ENCODE measurements at places on chromosomes 2 and 18. TPM values are rescaled to one million over a fixed set of nuclear protein-coding genes. Genes with fewer than 3 reads are reported as not detected.

DNA sequence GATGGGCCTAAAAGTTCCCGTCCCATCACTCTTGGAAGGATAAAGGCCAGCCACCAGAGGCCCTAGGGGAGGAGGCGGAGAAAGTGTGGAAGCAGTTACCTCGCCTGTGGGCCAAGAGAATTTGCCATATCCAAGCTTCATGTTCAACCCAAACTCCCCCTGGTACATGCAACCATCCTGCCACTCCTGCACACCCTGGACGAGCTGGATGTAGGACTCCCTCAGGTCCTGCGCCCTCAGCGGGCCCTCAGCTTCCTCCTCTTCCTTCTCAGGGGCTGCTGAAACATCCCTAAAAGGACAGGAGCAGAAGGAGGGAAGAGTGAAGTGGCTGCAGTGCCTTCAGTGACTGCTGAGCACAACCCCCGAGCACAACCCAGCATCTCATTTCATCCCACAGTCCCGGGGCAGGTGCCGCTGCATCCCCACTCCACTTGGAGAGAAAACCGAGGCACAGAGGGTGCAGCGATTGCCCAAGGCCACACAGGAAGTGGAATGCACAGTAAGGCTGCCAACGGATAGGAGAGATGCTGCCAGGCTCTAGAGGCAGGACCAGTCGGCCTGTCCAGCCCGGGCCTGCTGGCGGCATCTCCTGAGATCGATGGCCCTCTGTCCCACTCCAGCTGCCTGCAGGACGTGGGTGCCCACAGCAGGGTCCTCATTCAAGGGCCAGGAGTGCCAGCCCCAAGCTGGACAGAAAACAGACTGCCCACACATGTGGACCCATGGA, 2.9 kb downstream of the ANKMY1 start:
- DNase-seq = no peak

Gene UPP2
- not detected for total RNA-seq

GRCh38 chr18:8786483-8787370, 81.4 kb downstream of the MTCL1 start:
- DNase-seq = no peak

DNA sequence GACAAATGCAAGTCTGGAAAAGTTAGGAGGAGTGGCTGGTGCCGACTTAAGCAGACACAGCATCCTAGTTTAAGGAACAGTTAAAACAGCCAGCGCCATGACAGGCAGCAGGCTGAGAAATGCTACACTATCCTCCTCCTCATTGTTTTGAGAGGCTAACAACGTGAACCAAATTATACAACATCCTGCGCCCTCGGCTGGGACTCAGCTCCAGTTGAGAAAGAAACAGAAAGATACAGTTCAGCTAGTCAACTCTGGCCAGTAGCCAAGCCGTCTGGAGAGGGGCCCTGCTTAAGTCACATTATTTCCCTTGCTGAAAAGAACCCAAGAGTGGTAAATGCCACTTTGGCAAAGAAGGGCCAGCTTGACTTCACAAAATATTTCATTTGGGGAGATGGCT, 90.2 kb downstream of the BCL11A start:
- DNase-seq = peak; percentile 77

GRCh38 chr2:131014141-131014540, 79.1 kb downstream of the FAM168B start:
- DNase-seq = no peak

DNA sequence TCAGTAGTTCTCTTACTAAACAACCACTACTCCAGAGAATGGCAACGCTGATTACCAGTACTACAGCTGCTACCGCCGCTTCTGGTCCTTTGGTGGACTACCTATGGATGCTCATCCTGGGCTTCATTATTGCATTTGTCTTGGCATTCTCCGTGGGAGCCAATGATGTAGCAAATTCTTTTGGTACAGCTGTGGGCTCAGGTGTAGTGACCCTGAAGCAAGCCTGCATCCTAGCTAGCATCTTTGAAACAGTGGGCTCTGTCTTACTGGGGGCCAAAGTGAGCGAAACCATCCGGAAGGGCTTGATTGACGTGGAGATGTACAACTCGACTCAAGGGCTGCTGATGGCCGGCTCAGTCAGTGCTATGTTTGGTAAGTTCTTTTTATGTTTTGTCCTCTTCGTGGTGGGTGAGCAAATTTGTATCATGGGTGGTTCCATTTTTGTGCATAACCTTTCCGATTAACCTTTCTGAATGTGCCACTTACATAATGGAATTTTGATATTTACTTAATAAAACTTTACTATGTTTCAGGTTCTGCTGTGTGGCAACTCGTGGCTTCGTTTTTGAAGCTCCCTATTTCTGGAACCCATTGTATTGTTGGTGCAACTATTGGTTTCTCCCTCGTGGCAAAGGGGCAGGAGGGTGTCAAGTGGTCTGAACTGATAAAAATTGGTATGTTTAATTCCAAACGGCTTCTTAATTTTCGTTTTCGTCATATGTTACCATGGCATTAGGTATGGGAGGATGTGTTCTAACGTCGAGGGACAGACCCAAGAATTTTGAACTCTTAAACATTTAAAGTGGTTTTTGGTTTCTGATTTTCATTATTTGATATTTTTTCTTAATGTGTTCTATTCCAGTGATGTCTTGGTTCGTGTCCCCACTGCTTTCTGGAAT, 1.3 kb downstream of the SLC20A1 start:
- peak; percentile 33 for DNase-seq

Gene SELENOI
- 11.0 TPM for total RNA-seq

Gene SERPINB10
- not detected for total RNA-seq

DNA sequence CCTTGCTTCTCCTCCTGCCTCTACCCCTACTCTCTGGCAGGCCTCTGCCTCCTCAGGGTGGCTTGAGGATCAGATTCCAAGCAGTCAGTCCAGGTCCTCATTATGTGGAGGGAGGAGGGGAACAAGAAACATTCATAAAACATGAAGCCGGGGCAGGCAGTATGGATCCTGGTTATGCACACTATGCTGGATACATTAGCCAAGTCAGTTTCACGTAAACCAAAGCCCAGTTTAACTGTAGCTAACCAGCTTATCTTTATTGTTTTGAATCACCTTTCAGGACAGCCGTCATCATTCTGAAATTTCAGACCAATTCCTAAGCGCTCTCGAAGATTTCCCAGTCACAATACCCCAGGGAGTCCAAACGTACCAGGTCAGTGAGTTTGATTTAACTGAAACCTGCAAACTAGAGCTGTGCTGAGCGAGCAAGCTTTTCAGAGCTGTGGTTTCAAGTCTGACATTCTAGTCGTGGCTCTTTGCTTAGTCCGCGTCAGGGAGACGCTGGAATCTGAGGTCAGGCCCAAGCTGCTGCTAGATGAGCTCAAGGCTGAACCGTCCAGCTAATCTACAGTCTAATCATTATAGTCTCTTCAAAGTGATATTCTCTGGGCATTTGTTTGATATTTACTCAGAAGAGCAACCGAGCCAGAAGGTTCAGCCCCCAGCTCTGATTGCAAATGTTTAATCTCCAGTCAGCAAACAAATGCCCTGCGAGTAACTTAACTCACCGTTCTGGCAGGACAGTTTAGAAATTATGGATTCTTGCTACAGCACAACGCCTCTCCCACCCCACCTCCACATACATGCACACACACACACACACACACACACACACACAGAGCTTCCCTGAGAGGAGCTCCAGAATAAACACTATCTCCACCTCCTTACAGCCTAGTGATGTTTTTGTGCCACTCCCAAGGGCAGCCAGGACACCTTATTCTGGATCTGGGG, 63.8 kb upstream of the BZW1 start:
- no peak for DNase-seq

Gene ANKRD30BL
- not detected for total RNA-seq

Gene RND3
- total RNA-seq = 28.9 TPM

DNA sequence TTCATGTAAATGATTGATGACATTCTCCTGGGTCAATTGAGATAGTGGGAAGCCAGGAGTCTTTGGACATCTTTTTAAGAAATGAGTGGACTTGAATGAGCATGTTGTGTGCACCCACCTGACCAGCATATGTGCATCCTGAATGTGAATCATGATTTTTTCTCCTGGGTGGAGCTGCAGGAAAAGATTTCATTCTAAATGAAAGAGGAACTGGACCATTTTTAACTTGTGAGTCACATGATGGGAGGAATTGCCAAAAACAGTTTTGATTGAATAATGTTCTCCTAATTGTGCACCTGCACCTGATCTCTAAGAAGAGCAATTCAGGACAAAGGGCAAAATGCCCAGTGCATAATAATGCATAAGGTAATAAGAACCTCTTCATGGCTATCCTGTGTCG, 32.3 kb downstream of the COPS8 start:
- DNase-seq = no peak

DNA sequence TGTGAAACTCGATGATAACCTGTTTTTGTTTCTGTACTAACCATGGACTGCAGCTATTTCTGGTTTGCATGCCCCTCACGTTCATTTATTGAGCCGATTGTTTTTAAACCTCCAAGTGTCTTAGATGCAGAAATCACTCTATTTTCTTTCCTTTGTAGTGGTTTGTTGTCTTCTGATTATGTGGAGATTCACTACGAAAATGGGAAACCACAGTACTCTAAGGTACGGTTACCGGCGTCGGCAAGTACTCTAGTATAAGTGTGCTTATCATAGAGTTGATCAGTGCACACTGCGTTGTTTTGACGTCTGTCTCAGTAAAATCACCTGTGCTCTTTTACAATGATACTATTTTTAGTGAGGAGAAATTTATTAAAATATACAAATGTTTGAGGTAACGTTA, 87.4 kb downstream of the ADAM23 start:
- DNase-seq = no peak

DNA sequence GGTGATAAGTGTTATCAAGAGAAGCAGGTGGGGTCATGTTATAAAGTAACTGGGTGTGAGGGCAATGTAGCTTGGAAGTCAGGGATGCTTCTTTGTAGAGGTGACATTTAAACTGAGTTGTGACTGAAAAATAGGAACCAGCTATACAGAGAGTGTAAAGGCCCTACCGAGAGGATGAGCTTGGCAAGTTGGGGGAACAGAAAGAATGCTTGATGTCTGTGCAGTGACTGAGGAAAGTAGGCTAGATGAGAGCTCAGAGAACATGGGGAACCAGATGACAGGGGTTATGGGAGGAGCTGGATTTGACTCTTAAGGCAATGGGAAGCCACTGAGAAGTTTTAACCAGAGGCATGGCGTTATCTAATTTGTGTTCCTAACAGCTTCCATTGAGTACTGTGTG, 115.3 kb downstream of the DOCK10 start:
- no peak for DNase-seq

- no peak for DNase-seq
These were observed 55.3 kb downstream of the TSHZ1 start for GRCh38 chr18:75265872-75266271.

Gene UBE2F
- 67.8 TPM for total RNA-seq

GRCh38 chr2:190340369-190340768, 3.0 kb upstream of the INPP1 start:
- no peak for DNase-seq

DNA sequence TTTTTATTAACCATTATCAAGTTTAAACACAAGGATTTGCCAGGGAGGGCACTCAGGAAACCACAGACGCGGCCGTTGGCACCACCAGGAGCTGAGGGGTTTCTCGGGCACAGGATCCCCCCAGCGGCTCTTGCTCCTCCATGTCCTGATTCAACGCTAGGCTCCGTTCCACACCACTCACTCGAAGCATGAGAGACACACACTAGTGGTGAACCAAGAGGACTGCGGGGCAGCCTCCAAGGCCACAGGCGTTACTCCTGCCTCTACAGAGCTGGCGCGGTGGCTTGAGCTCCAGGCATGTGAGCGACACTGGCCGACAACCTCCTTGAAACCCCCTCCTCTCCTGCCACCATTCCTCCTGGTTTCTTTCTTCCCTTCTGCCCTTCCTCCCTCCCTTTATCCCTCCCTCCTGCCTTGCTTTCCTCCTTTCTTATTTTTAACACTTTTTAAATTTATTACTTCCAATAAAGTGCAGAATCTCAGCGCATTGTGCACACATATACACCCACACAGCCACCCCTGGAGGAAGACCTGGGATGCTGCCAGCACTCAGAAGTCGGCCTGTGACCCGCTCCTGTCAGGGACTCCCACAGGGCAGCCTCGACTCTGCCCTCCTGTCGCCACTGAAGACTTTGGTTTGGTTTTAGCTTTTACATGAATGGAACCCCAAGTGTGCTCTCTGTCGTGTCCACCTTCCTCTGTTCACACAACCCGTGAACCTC, 21.7 kb downstream of the COX7A2L start:
- DNase-seq = no peak

- DNase-seq = peak; percentile 62
These were observed 307.9 kb upstream of the MEIS1 start for GRCh38 chr2:66127061-66127460.

Data from sigmoid colon (tissue), 7 donors.